ENCODE measurements at places on chromosomes 16 and 17. TPM values are rescaled to one million over a fixed set of nuclear protein-coding genes. Genes with fewer than 3 reads are reported as not detected.

The FKBP10 gene
- total RNA-seq, result 40.0 TPM

The OR1E1 gene
- total RNA-seq, result not detected

The TMIGD1 gene
- total RNA-seq, result 0.71 TPM

The TCF25 gene
- 229 TPM for total RNA-seq

The SPNS1 gene
- 14.3 TPM for total RNA-seq

The CRYBA1 gene
- not detected for total RNA-seq

The MLKL gene
- total RNA-seq, result 8.6 TPM

The OR1A1 gene
- total RNA-seq, result not detected

The GUCY2D gene
- total RNA-seq, result not detected

The PRR29 gene
- total RNA-seq, result not detected

The SLC5A11 gene
- not detected for total RNA-seq

The TBC1D3K gene
- total RNA-seq, result not detected

The CORO1A gene
- 27.3 TPM for total RNA-seq

The KIF18B gene
- under 0.01 TPM for total RNA-seq

The RNFT1 gene
- total RNA-seq, result 16.8 TPM

The SCNN1B gene
- 1.7 TPM for total RNA-seq

The TEPSIN gene
- total RNA-seq, result 15.7 TPM

The EFNB3 gene
- total RNA-seq, result 0.28 TPM

The CD300H gene
- not detected for total RNA-seq

The COTL1 gene
- 34.6 TPM for total RNA-seq

The SGCA gene
- 35.7 TPM for total RNA-seq

The AIPL1 gene
- not detected for total RNA-seq

The HAS3 gene
- total RNA-seq, result 0.83 TPM

The PDE6G gene
- not detected for total RNA-seq

The RBFOX1 gene
- total RNA-seq, result not detected

The KRTAP1-5 gene
- total RNA-seq, result not detected

The TBC1D3H gene
- total RNA-seq, result not detected

The ZNF205 gene
- 17.5 TPM for total RNA-seq

The SLX1B gene
- 18.3 TPM for total RNA-seq

The KRT9 gene
- not detected for total RNA-seq

The ITGAX gene
- total RNA-seq, result 0.83 TPM

The PRR15L gene
- not detected for total RNA-seq

The SDR42E2 gene
- total RNA-seq, result not detected

The EFCAB13 gene
- 8.7 TPM for total RNA-seq

The GOT2 gene
- 47.4 TPM for total RNA-seq

The SLC35G6 gene
- not detected for total RNA-seq

The SCPEP1 gene
- 88.4 TPM for total RNA-seq

The MAPK8IP3 gene
- 80.9 TPM for total RNA-seq

The ERBB2 gene
- total RNA-seq, result 16.9 TPM

The RNF157 gene
- total RNA-seq, result 9.1 TPM

The DNAI2 gene
- total RNA-seq, result not detected

The ZNF771 gene
- 22.4 TPM for total RNA-seq

The GINS2 gene
- 0.16 TPM for total RNA-seq

The GOSR1 gene
- total RNA-seq, result 28.2 TPM

The OR4D1 gene
- total RNA-seq, result not detected

The FBXW10 gene
- total RNA-seq, result not detected

The SKAP1 gene
- total RNA-seq, result not detected

The CD300LB gene
- 1.1 TPM for total RNA-seq

The HID1 gene
- total RNA-seq, result 9.0 TPM

The GJD3 gene
- total RNA-seq, result not detected

The CDH11 gene
- total RNA-seq, result 20.3 TPM

The MMP25 gene
- total RNA-seq, result under 0.01 TPM

Data from sigmoid colon (tissue), 7 donors.